ENCODE measurements at places on chromosomes 13 and 19.

DNA sequence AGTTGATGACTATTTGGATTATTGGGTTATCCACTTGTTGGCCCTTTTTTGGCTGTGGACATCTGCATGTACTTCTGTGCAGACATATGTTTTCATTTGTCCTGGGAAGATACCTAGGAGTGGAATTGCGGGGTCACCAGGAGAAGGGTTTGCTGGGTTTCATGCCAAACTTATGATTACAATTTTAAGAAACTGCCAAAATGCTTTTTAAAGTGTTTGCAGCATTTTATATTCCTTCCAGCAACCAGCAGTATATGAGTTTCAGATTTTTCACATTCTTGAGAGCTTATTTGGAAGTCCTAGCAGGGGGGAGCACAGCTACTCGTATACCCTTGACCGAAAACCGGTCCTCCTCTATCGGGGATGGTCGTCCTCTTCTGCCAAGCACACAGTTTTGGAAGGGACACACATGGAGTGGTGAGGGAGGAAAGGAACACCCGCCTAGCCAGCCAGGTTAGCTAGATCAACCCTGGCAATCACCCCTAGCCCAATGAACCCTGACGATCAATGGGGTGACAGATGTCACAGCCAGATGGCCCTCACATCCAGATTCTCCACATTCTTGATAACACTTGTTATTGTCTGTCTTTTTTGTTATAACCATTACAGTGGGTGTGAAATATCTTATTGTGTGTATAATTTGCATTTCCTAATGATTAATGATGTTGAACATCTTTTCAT, 26.7 kb upstream of the RNF113B start:
- no peak for DNase-seq

DNA sequence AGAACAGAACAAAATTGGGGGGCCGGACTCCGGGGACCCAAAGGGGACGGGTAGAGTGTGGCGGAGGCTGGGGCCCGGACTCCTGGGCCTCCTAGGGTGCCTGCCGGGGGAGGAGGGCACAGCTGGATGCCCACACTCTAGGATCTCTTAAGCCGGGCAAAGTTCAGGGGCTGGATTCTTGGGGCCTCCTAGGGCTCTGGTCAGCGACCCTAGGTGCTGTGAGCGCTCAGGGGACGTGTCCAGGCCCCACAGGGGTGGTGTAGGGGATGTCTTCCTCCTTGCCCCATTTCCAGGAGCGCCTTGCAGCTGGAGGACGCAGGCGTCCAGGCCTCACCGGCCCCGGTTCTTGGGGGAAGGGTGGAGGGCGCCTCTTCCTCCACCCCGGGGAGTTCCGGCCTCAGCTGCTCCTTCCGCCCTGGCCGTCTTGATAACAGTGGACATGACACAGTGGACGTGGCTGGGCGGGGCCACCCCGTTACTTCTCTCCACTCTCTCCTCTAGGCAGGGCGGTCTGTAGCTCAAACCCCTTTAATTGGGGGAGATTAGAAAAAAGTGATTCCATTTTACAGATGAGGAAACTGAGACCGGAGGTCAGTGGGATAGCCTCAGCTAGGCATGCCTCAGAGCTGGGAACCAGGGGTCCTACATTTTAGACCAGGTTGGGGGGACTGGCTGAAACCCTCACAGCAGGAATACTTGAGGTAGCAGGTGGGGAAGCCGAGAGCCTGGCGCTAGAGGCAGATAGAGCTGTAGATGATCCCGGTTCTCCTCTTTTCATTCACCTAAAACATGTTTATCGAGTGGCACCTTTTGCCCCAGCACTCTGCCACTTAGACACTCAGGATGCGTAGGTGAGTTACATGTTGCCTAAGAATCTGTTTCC, 705 bp downstream of the STXBP2 start:
- no peak for DNase-seq

DNA sequence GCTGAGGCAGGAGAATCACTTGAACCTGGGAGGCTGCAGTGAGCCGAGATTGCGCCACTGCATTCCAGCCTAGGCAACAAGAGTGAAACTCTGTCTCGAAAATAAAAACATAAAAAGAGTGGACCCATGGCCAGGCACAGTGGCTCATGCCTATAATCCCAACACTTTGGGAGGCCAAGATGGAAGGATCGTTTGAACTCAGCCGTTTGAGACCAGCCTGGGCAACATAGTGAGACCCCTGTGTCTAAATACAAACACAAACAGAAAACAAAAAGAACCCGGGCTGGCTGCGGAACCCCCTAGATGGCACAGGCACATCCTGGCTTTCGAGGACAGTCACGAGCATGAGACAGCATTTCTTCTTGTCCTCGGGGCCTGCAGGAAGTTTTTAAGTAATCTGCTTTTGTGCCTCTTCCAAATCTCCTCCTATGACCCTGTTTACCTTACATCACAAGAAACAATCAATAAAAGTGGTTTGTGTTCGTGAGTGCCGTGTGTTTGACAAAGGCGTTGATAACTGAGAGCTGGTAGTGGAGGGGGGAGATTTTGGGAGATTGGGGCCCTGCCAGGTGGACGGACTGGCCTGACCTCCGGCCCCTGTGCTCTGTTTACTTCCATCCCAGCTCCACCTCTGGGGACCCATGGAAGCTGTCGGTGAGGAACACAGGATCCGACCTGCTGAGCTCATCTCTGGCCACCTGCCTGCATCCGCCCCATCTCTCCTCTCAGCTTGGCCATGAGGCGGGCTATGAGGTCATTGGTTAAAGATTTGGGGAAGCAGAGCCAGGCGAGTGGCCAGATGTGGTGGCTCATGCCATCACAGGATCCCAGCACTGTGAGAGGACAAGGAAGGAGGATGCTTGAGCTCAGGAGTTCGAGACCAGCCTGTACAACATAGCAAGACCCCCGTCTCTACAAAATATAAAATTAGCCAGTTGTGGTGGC, 5.9 kb upstream of the GDF15 start:
- no peak for DNase-seq

- no peak for DNase-seq
Measured at GRCh38 chr13:112742583-112742982, 52.7 kb downstream of the ATP11A start.

- no peak for DNase-seq
Measured at GRCh38 chr19:48391100-48392005, at the start of gene KDELR1. TSS of gene KDELR1 (minus strand) at chr19:48391551. CDS start at chr19:48391358, 193 bp downstream.

- DNase-seq: peak; percentile 85
Measured at GRCh38 chr19:35247526-35248309, 1.1 kb upstream of the LSR start.

GRCh38 chr13:44160591-44161191, 212.9 kb upstream of the SERP2 start:
- DNase-seq: no peak

- DNase-seq: peak; percentile 83
Measured at GRCh38 chr13:35953537-35954206, 177.5 kb downstream of the DCLK1 start.

- DNase-seq: no peak
Measured at GRCh38 chr19:8512115-8512967, 1.6 kb downstream of the ZNF414 start.

DNA sequence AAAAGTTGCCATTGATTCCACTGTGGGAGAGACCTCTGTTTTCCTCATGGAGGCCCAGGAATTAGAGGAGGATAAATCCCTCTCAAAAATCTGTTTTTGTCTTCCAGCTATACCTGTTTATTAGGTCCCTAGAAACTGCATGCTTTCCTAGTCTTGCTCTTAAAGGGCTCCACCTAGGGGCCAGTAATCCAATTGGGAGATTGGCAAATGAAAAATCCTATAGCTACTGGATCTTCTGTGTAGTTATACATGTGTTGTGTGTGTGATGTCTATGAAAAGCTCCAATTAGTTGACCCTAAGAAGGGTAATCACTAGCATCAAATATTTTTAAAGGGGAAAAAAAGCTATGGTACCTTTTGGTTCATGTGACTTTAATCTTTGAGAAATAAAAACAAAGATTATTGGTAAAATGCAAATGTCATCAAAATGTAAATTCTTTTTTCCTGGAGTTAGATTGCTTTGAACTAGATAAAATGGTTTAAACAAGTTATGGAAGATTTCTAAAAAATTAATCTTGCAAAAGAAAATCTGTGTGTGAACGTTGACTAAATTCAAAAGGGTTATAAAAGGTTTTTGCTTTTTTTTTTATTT, 63.4 kb upstream of the C1QTNF9B start:
- no peak for DNase-seq

GRCh38 chr19:40335101-40335500, 13.1 kb downstream of the C19orf47 start:
- DNase-seq: no peak

GRCh38 chr19:18086590-18087138, at the start of gene IL12RB1:
TSS of gene IL12RB1 (minus strand) at chr19:18086934. CDS start at chr19:18086823, 111 bp downstream.
- DNase-seq: no peak

DNA sequence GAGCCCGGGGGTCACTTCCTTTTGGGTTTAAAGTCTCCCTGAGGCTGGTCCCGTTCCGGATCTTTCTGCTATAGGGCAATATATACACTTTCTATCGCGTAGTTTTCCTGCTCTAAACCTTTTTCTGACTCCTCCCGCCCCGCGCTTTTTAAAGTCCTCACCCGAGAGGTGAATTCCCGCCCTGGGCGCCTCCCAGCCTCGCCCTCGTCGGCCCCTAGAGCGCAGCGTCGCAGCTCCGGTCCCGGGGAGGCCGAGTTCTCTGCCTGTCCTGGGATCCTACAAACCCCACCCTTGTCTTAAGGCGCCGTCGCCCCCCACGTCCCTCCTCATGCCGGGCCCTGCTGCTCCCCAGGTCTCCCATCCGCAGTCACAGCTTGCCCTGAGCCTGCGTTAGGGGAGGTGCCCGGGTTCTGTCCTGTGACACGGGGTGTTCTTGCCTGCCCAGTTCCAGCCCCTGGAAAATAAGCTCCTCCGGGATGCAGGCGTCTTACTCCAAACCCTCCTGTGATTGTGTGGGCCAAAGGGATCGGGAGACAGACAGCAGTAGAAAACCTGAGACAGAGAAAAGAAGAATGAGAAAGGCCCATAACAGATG, 491 bp downstream of the ZNF525 start:
- DNase-seq: no peak

DNA sequence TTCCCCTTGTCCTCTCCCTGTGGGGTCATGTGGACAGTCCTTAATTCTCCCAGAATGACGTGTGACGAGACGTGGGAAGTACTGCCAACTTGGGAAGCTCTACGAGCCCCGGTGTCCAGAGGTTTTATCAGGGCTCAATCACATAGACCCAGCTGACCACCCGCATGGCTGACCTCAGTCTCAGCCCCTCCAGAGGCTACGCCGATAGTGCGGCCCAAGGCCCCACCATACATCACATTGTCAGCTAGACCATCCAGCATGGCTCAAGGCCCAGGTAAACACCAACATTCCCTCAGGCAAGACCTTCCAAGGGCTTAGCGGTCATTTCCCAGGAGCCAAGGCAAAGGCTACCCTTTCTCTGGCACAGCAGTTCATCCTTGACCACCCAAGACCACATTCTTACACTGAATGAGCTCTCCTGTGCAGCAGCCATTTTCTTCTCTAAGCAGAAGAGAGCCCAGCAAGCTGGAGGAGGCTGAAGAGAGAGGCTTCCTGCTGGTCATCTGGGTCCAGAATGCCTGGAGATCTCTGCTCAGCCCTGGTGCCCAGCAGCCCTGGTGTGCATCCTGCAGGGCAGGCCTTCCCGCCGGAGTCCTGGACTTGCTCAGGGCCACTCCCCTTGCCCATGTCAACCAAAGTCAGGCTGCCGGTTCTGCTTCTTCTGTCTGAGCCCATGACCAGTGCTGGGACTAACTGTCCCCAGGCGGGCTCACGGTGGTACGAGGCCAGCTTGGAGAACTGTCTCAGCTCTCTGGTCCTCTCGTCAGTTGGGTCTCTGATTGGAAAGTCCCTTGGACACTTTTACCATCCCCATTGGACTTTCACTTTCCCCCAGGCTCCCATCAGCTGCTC, 7.9 kb upstream of the F10 start:
- no peak for DNase-seq

GRCh38 chr13:80050252-80050651, 290.7 kb downstream of the SPRY2 start:
- DNase-seq: no peak

- DNase-seq: no peak
Measured at GRCh38 chr19:55488986-55489710, 912 bp downstream of the SSC5D start.

- no peak for DNase-seq
Measured at GRCh38 chr19:21835429-21835809, 563 bp downstream of the ZNF43 start.

- no peak for DNase-seq
Measured at GRCh38 chr13:94968040-94968756, 255.9 kb upstream of the SOX21 start.

DNA sequence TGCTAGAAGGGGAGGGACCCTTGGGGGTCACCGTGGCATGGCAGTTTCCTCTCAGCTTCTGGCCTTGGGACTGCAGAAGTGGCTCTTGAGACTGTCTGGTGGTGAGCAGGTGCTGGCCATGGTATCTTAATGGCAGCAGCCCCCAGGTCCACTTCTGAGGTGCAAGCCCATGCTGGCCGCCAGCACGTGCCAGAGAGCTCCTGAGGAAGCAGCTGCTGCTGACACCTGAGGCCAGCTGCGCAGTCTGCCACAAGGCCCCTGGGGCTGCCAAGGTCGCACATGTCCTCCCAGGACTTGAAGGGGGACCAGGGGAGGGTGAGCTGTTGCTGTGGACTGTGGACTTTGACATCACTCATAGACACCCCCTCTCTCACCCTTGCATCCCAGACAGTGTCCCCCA, 48.0 kb downstream of the NFIX start:
- no peak for DNase-seq

DNA sequence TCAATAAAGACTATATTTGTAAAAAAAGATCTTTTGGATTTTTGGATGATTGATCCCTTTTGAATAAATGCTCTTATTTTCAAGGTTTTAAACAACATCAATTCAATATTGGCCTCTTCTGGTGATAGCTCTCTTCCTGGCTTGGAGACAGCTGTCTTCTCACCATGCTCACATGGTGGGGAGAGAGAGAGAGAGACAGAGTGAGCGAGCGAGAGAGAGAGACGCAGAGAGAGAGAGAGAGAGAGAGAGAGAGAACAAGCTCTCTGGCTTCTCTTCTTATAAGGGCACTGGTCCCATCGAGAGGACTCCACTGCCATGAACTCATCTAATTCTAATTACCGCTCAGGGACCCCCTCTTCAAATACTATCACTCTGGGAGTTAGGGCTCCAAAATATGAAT, 32.1 kb upstream of the FARP1 start:
- no peak for DNase-seq

- DNase-seq: no peak
Measured at GRCh38 chr19:13788991-13789390, 6.3 kb upstream of the ZSWIM4 start.

DNA sequence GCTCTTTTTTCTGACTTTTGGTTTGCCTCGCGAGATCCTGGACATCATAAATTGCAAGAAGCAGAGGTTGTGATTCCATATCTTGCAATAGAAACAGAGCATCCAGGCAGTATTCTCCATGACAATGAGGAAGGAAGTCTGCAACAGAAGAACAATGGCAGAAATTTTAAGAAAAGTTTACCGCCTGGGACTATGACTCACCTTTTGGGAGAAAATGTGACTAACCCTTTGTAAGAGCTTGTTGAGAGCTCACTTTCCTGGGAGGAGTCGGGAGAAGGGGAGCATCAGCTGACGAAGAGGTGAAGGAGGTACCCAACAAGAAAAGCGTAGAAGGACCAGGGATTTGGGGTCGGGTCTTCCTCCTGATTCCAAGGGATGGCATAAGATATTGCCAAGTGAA, 34.3 kb upstream of the TNFSF11 start:
- DNase-seq: no peak

GRCh38 chr19:33422369-33423180, 49.1 kb downstream of the CEBPG start:
- DNase-seq: no peak

GRCh38 chr19:53160350-53160749, 1.5 kb upstream of the ZNF347 start:
- DNase-seq: no peak

- DNase-seq: no peak
Measured at GRCh38 chr13:66162470-66162869, 1067.7 kb downstream of the PCDH9 start.

All from renal cortex interstitium (tissue), 15 donors.